ENCODE measurements at places on chromosomes 2 and 18. TPM values are rescaled to one million over a fixed set of nuclear protein-coding genes. Genes with fewer than 3 reads are reported as not detected.

DNA sequence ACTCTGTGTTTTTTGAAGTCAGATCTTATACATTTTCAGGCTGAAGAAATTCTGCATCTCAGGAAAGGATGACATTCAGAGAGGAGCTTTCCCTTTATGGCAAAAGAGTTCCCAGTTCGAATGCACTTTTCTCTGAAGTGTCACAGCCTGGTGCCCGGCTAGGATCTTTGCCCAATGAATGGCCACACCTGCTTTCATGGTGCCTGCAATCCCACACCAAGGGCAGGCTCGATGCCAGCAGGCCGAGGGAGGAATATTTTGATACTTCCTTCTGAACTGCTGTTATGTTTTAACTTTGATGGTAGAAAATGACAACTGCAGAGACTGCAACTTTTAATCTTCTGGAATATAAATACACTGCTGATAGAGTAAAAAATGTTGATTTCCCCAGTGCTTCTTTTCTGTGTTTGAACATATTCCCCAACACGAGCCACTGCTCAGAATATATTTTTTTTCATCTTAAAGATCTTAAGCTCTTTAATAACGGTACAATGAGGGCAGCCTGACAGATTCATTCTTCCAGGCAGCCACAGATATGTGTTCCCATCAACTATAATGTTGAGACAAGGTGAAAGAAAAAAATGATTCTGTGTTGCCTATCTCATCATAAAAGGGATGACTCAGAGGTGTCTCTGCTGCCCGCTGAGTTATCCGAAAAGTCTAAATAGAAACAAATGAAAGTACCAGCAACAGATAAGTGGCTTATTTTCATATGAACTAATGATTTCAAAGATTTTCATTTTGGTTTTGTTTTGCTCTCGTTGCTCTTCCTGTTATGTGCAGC, 848.5 kb downstream of the DCDC2C start:
- DNase-seq = no peak

DNA sequence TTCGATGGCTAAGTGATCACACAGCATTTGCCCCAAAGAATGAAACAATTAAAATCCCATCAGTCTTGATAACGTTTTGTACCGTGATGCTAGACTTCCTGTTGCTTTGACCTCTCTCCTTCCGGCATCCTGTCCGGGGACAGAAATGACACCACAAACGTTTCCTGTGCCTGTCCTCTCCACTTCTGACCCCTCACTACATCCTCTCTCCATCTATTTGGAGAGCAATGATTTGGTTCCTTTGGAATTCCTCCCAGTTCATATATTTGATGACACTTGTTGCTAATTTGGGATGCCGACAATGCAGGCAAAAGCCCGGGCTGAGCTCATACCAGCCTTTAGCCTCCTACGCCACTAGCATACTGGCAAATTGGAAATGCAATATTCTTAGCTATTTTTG, 151.2 kb upstream of the CCDC68 start:
- DNase-seq = no peak

DNA sequence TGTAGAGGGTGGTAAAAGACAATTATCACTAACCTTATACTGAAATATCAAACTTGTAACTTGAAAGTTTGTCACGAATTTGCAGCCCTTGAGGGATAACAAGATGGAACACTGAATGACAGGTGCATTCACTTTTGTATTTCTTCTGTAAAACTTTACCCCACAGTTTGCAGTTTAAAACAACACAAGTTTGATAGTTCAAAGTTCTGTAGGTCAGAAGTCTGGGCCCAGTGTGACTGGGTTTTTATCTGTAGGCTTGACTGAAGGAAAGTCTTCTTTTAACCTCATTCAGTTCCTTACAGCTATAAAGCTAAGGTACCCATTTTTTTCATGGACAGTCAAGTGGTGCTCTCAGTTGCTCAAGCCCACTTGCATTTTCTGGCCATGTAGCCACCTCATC, 257.1 kb upstream of the NRXN1 start:
- DNase-seq = no peak

GRCh38 chr2:219722276-219722879, 94.9 kb downstream of the SLC4A3 start:
- DNase-seq = no peak

DNA sequence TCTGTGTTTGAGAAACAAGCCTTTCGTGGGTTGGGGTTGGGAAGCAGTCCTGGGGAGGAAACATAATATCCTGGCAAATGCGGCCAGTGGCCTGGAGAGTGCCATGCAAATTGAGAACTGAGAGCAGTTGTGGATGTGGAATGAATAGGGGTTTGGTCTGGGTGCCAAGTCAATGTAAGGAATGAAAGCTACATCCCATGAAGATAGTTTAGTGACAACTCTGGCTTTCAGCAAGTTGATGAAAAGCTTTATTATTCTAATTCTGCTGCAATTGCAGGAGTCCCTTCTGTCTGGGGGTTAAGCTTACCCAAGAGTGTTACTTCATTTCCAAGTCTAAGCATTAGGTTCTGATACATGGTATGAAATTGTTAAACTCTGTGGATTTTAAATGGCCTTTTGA, 771.6 kb downstream of the DPP10 start:
- no peak for DNase-seq

DNA sequence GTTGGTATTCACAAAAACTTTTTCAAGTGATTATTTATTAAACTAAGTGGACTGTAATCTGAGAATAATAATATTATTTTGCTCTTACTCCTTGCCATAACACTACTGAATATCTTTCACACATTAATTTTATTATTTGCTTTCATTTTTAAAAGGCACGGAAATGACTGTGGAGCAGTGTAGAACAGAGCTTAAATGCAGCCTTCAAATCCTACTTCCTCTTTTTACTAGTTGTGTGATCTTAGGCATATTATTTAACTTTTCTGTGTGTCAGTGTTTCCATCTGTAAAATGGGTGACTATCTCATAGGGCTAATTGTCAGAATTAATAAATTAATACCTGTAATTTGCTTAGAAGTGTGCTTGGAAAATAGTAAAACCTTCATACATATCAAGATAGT, 55.5 kb upstream of the SLC8A1 start:
- DNase-seq = no peak

DNA sequence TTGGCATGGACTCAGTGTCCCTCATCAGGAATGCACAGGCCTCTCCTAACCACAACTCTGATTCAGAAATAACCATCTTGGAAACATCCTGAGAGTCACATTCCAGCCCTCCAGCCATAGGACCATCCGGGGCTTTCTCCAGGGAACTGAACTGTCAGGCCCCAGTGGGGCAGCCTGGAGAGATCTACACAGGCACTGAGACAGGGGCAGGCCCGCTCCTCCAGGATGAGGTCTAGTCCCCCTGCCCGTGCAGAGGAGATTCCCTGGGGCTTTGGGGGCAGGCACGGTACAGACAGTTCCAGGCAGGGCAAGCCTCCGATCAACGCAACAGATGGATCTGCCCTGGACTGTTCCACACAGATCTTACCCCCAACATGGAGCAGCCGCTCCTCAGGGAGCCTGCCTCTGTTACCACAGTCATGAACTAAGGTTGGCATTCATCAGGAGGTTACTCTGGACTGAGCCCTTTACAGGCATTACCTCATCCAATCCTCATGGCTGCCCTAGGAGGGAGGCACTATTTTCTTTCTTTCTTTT, 12.0 kb downstream of the KCNK3 start:
- DNase-seq = no peak

DNA sequence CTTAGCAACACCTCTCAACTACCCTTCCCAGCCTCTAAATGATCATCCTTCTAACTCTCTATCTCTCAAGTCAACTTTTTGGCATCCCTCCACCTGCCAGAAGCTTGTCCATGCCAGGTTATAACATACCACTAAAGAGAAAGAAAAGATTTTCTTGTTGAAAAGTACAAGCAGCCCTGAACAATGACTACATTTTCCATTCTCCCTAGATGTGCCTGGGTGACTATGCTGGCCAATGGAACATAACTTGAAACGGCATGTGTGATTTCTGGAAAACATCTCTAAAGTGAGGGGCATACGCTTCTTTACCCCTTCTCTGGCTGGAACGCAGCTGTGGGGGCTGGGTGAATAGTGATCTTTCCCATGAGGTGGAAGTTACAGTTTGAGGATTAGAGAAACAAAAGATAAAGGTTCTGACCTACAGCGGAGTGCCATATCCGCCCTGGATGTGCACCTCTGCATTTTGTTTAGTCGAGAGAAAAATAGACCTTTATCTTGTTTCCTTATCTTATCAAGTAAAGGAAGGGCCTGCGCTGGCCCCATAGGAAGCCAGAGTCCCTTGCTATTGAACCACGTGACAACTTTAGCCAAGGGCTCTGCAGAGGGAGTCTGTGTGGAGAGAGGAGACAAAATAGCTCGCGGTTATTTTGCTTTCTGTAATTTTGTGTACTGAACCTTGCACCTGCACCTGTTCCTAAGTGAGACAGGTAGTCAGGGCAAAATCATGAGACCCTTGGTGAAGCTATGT, 436.8 kb downstream of the TGIF1 start:
- DNase-seq = no peak

- DNase-seq = no peak
These were observed 111.9 kb downstream of the PDCL3 start for GRCh38 chr2:100674666-100675065.

- DNase-seq = no peak
These were observed 210.4 kb downstream of the AKAIN1 start for GRCh38 chr18:4986677-4987076.

- DNase-seq = no peak
These were observed 2.9 kb upstream of the DGKD start for GRCh38 chr2:233351423-233351822.

DNA sequence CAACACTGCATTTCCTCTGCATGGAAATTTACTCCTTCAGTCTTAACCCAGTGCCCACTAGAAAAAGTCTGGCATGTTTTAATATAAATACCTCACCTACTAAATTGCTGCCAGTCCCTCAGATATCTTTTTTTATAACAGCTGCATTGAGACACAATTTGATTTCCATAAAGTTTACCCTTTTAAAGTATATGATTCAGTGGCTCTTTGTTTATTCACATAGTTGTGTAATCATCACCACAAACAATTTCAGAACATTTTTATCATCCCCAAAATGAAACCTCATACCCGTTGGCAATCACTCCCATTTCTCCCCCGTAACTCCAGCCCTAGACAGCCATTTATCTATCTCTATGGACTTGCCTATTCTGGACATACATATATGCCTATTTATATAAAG, 17.0 kb upstream of the FRZB start:
- no peak for DNase-seq

DNA sequence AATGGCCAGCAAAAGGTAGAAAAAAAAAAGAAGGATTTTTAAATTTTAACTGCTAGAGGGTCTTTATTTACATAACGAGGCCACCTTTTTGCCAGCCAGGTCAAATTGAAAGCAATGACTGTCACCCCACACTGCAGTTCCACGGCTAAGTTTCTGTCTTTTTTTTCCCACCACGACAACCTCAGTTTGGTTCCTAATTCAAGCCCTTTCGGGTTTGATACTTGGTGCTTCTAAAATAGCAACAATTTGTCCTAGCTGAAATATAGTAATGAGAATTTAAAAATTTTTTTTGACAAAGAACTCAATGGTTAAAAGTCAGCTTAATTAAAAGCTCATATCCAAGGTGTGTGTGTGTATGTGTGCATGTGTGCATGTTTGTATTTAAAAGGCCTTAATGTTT, 16.4 kb upstream of the NMS start:
- DNase-seq = no peak

- no peak for DNase-seq
These were observed 579 bp downstream of the ARHGEF4 start for GRCh38 chr2:130837175-130837810.

DNA sequence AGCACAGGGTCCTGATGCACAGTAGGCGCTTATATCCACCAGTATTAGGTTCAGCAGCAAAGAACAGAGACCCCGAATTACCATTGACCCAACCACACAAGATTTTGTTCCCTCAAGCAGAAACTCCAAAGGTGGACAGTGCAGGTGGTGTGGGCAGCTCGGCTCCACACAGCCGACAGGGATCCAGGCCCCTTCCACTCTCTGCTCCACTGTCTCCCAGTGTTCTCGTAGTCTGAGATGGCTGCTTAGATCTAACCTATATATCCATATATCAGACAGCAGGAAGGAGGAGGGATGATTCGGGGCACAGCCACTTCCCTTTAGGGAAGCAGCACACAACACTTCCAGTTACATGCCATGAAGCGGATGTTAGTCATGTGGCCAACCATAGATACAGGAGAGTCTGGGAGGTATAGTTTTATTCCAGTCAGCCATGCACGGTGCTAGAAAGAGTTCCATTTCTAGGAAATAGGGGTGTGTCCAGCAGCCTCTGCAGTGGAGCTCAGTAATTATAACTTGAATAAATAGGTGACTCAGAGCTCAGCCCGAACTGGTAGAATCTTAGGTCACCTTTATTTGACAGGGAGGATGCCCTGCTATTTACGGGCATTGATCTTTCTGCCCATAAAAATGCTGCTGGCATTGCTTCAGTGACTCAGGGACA, 158.9 kb downstream of the TWIST2 start:
- DNase-seq = peak; percentile 34

GRCh38 chr2:236167297-236168109, 683 bp downstream of the GBX2 start:
- DNase-seq = peak; percentile 52

GRCh38 chr2:176454893-176455815, 185.9 kb downstream of the MTX2 start:
- DNase-seq = peak; percentile 80

DNA sequence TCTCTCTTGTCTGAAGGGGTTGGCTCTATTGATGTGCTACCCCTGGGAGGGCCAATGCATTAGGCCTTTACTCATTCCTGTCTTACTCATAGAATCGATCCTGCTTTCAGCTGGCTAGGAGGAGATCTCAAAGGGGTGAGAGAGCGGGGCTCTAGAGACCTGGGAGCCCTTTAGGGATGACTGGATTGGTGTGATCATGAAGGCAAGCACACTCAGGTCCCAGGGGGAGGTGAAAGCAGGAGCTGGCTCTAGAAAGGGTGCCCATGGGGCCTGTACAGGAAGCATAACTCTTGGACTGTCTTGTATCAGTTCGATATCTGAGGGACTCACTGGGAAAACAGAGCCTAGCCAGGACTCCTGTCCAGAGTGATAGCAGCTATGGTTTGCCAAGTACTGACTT, 47.8 kb downstream of the INPP4A start:
- no peak for DNase-seq

- no peak for DNase-seq
These were observed 11.1 kb upstream of the AGFG1 start for GRCh38 chr2:227460833-227461232.

- no peak for DNase-seq
These were observed 247.1 kb downstream of the ANAPC1 start for GRCh38 chr2:111636905-111637304.

- DNase-seq = no peak
These were observed 40.3 kb downstream of the SRBD1 start for GRCh38 chr2:45570671-45571334.

DNA sequence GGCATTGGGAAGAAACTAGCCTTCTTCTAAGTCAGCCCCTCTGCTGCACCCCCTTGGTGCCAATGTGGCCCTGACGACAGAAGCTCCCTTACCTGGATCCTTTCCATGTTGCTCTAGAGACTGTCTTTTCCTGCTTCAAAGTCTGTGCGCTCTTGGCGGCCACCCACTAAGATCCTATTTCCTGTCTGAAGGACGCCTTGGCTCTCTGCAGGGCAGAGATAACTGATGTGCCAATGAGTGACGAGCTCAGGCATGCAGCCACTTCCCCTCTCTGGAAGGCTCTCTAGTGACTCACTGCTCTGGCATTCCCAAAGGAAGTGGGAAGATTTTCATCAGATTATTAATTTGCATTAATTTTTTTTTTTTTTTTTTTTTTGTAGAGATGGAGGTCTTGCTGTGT, 273.5 kb downstream of the CDH20 start:
- peak; percentile 63 for DNase-seq

GRCh38 chr2:238389988-238390589, 36.6 kb upstream of the ASB1 start:
- DNase-seq = no peak

Gene CHST9
- not detected for total RNA-seq

Gene LYG1
- total RNA-seq = 0.78 TPM

Gene MAPK4
- not detected for total RNA-seq

Gene ARHGEF4
- total RNA-seq = 16.1 TPM

Gene ERLEC1
- 34.9 TPM for total RNA-seq

All from PC-9 (cell line).